CD4-positive, CD25-positive, alpha-beta regulatory T cell (primary cell): ENCODE measurements at places on chromosomes 16 and 17. TPM values are rescaled to one million over a fixed set of nuclear protein-coding genes. Genes with fewer than 3 reads are reported as not detected.

- no peaks in the 10 kb centered on the region for H3K4me1 ChIP-seq
- H3K27ac ChIP-seq: no peak overlapping the region
- no peak for DNase-seq
- H3K27me3 ChIP-seq: no peaks in the 10 kb centered on the region
- H3K36me3 ChIP-seq: no peaks in the 10 kb centered on the region
Measured at GRCh38 chr16:50610331-50611262, 62.4 kb downstream of the NKD1 start.

- no peak overlapping the region for H3K27ac ChIP-seq
- no peaks in the 10 kb centered on the region for H3K4me1 ChIP-seq
- no peaks in the 10 kb centered on the region for H3K27me3 ChIP-seq
- H3K4me3 ChIP-seq: no peak overlapping the region
Measured at GRCh38 chr17:34174496-34174895, 80.6 kb upstream of the CCL2 start.

- no peak for DNase-seq
- H3K4me3 ChIP-seq: no peak overlapping the region
- H3K27me3 ChIP-seq: no peaks in the 10 kb centered on the region
- no peak overlapping the region for H3K27ac ChIP-seq
- H3K4me1 ChIP-seq: no peaks in the 10 kb centered on the region
- no peaks in the 10 kb centered on the region for H3K36me3 ChIP-seq
Measured at GRCh38 chr17:22203208-22203715, 510.9 kb downstream of the KCNJ18 start.

DNA sequence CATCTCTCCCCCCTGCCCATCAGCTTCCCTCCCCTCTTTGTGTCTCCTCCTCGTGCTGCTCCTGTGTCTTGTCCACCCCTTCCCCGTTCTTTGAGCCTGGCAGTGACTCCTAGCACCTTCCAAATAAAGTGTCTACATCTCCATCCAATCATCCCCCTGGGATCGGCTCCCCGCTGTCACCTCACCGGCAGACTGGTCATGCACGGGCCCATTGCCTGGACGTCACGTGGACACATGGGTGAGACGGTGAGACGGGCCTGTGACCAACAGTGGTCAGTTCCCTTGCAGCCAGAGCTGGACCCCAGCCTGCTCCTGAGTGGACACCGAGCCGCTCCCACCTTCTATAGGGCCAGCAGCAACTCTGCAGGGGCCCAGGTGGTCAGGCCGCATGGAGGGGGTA lies 46.4 kb downstream of the COTL1 start:
- H3K36me3 ChIP-seq: peaks cover 51% of the 10 kb centered on the region
- H3K27ac ChIP-seq: no peak overlapping the region
- H3K4me1 ChIP-seq: peaks cover 7% of the 10 kb centered on the region
- H3K4me3 ChIP-seq: no peak overlapping the region
- no peak for DNase-seq
- H3K27me3 ChIP-seq: no peaks in the 10 kb centered on the region

- H3K36me3 ChIP-seq: no peaks in the 10 kb centered on the region
- no peak overlapping the region for H3K27ac ChIP-seq
- H3K4me1 ChIP-seq: no peaks in the 10 kb centered on the region
- peaks cover 8% of the 10 kb centered on the region for H3K27me3 ChIP-seq
- DNase-seq: no peak
Measured at GRCh38 chr17:41392278-41392677, 5.1 kb downstream of the KRT31 start.

DNA sequence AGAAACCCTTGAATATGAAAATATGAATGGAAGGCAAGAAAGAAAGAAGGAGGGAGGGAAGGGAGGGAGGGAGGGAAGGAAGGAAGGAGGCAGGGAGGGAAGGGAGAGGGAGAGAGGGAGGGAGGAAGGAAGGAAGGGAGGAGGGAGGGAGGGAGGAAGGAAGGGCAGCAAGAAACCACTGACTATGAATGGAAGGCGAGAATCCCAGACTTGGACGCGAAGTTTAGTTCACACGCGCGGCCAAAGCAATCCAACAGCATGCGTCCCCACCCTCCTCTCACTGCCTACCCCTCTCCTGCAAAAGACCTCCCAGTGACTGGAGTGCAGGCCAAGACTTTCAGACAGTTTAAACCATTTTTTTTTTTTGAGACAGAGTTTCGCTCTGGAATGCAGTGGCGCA lies 7.9 kb upstream of the SMARCD2 start:
- H3K27me3 ChIP-seq: no peaks in the 10 kb centered on the region
- H3K4me1 ChIP-seq: no peaks in the 10 kb centered on the region
- H3K36me3 ChIP-seq: no peaks in the 10 kb centered on the region
- H3K4me3 ChIP-seq: no peak overlapping the region
- H3K27ac ChIP-seq: no peak overlapping the region

Gene MGAT5B
- not detected for total RNA-seq

Gene RHBDL1
- 3.2 TPM for total RNA-seq
